ENCODE measurements at places on chromosomes 11 and 22.

GRCh38 chr11:67288198-67288451 is 978 bp upstream of the ANKRD13D start:
- no peak for DNase-seq

- DNase-seq = no peak
Measured at GRCh38 chr11:74686792-74687191, 44.4 kb downstream of the CHRDL2 start.

GRCh38 chr11:45535033-45535432 is 130.4 kb downstream of the CHST1 start:
- no peak for DNase-seq

DNA sequence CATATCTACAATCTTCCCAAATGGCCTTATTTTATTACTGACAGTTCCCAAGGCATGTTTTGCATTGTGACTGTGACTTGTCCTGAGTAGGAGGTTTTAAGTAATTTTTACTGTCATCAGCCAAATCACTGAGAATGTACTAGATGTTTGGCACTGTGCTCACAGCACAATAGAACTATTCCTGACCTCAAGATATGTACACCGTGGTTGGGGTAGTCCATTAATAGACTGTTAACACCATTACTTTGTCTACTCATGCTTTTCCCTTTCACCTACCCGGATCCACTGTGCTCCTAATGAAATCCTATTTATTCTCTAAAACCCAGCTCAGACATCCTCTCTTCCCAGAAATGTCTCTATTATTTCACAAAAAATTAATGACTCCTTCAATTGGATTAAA is 168.7 kb upstream of the TENM4 start:
- no peak for DNase-seq

DNA sequence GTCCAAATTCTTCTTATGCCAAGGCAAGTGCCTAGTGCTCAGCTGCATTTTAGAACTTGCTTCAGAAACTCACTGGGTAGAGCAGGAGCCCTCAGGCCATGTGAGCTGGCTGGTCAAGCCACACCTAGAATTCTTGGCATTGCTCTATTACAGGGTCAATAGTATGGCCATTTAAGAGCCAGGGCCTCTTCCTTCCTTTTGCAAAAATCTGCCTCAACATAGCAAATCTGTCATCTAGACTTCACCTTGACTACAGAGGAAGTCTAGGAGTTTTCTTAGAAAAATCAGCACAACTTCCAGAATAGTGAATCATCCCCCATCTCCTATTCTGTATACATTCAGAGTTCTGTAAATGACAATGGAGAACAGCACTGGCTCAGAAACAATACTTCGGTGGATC is 112.0 kb upstream of the TTC12 start:
- DNase-seq = no peak

- no peak for DNase-seq
Measured at GRCh38 chr22:39351689-39352214, 2.0 kb downstream of the SYNGR1 start.

- DNase-seq = no peak
Measured at GRCh38 chr11:95398437-95399112, 167.6 kb upstream of the SESN3 start.

- DNase-seq = no peak
Measured at GRCh38 chr11:23192256-23192655, 332.0 kb upstream of the CCDC179 start.
